ENCODE measurements at places on chromosomes 2 and 18.

GRCh38 chr18:22342625-22343024 lies 75.1 kb downstream of the CTAGE1 start:
- DNase-seq = no peak

DNA sequence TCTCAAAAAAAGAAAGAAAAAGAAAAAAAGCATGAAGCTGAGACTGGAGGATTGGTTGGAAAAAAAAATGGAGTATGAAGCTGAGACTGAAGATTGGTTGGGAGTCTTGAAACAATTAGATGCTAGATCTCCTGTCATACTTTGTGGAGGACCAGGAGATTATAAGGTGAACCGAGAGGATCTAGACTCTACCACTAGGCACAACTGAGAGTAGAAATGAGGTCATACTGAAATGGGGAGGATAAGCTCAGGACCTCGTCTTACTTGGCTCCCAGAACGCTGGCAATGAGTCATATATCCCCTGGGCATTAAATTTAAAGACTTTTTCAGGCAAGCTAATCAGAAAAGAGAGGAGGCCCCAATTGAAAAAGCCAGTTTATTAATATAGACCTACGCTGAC lies 3.3 kb upstream of the ORC2 start:
- no peak for DNase-seq

DNA sequence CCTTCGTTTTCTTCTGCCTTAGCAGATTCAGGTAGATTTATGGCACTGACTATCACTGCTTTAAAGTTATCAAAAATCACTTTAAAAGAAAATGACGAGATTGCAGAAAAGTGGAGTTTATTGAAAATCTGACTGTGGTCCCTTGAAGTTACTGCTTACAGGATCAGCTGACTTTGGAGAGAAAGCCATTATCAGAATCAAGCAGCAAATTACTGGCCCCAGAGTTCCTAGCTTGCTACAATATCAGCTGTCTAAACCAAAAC lies 18.5 kb downstream of the MBP start:
- DNase-seq = no peak

DNA sequence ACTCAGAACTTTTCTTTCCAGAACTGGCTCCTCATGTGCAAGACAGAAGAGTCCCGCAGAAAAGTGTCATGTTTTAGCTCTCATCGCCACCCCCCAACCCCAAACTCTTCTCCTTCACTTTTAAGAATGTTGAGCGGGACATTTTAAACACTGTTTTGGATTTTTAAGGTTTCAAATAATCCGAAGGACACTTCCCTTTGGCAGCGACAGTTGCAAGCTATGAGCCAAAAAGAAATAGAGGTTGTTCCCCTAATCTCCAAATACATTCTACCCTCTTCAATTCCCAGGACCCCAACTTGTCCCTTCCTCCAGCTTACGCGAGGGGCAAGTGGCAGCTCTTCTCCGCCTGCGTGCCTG lies 678 bp upstream of the UBE2E3 start:
- no peak for DNase-seq

DNA sequence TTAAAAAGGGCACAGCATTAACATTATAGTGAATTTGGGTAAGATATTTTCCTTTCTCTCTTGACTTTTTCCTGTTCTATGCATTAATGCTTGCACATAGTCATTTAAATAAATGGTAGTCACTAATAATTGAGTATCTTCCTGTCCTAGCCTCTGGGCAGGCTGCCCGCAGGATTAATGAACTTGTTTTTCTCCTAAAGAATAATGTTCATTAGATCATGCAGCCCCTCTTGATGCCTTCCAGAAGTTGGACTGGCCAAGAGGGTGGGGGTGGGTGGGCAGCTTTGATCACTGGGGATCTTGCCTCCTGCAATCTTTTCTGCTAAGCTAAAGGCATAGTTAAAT lies 514.5 kb upstream of the CDH2 start:
- no peak for DNase-seq

GRCh38 chr2:234676783-234677450 lies 180.0 kb upstream of the ARL4C start:
- no peak for DNase-seq

GRCh38 chr2:182020286-182021070 lies 34.8 kb downstream of the PPP1R1C start:
- no peak for DNase-seq

- DNase-seq = no peak
These were observed 159.0 kb downstream of the METTL4 start for GRCh38 chr18:2412281-2412680.

DNA sequence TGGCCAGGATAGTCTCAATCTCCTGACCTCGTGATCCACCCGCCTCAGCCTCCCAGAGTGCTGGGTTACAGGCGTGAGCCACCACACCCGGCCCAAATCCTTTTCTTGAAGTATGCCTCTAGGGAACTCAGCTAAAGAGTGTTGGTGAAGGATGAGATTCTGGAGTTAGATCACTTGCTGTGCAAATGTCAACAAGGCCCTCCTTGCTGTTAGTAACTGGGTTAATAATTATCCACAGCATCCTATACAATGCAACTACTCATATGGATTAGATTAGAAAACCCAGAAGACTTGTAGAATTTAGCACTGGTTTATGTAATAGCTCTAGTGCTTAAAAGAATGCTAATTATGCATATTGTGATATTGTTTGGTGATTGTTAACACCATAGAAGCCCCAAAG lies 310.8 kb upstream of the TFPI start:
- no peak for DNase-seq

DNA sequence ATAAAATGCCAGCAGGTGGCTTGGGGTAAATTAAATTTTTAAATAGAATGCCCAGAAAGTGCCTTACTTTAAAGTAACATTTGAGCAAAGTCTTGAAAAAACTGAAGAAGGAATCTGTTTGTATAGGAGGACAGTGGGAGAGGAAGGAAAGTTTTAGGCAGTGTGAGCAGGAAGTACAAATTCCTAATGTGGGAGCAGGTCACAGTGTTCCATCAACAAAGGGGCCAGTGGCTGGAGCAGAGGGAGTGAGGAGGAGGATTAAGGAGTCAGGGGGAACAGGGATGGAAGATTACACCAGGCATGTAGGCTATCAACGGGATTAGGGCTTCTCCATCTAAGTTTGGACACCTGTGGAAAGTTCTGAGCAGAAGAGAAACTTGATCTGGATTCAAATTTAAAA lies 439.2 kb upstream of the REG3G start:
- no peak for DNase-seq

GRCh38 chr2:111022633-111023032 lies 98.1 kb upstream of the BCL2L11 start:
- no peak for DNase-seq

DNA sequence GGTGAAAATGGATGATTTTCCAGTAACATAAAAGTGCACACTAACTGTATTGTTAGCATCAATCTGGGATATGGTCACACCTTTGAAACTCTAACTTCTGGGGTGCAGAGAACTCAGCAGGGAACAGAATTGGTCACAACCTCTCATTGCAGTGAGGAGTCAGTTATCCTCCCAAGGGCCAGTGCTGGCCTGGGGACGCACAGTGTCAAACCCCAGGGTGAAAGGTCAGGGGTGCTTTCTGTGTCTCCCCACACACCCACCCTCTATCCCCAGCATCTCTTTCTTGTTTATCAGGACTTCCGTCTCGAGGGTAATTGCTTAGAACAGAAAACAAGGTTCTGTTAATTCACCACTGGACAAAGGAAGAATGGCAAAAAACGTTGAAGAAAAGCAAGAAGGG lies 208.7 kb downstream of the DLGAP1 start:
- no peak for DNase-seq

- DNase-seq = no peak
These were observed 149.3 kb downstream of the VWC2L start for GRCh38 chr2:214560176-214560575.

- peak; percentile 34 for DNase-seq
These were observed 1.1 kb downstream of the PRKRA start for GRCh38 chr2:178449700-178450523.

DNA sequence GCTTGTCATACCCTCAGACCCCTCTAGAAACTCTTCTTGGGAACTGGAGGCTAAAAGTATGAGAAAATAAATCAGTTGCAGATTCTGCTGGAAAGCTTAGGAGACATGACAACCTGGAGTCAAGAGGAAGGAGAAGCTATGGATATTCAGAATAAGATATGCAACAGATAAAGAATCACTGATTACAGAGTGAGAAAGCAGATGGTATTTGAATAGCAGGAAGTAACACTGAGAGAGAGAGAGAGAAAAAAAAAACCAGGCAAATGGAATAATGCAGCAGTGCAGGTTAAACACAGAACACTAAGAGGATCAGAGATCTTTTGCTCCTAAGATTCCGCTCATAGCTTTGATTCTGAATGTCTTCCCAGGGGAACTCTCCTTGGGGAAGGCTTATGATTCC lies 1284.1 kb upstream of the NXPH2 start:
- DNase-seq = no peak

GRCh38 chr2:236776695-236777251 lies 207.1 kb downstream of the ACKR3 start:
- DNase-seq = no peak

DNA sequence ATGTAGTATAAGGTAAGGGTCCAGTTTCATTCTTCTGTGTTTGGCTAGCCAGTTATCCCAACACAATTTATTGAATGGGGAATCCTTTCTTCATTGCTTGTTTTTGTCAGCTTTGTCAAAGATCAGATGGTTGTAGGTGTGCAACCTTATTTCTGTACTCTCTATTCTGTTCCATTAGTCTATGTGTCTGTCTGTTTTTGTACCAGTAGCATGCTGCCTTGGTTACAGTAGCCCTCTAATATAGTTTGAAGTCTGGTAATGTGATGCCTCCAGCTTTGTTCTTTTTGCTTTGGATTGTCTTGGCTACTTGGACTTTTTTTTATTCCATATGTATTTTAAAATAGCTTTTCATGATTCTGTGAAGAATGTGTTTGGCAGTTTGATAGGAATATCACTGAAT lies 222.1 kb downstream of the XIRP2 start:
- DNase-seq = no peak

DNA sequence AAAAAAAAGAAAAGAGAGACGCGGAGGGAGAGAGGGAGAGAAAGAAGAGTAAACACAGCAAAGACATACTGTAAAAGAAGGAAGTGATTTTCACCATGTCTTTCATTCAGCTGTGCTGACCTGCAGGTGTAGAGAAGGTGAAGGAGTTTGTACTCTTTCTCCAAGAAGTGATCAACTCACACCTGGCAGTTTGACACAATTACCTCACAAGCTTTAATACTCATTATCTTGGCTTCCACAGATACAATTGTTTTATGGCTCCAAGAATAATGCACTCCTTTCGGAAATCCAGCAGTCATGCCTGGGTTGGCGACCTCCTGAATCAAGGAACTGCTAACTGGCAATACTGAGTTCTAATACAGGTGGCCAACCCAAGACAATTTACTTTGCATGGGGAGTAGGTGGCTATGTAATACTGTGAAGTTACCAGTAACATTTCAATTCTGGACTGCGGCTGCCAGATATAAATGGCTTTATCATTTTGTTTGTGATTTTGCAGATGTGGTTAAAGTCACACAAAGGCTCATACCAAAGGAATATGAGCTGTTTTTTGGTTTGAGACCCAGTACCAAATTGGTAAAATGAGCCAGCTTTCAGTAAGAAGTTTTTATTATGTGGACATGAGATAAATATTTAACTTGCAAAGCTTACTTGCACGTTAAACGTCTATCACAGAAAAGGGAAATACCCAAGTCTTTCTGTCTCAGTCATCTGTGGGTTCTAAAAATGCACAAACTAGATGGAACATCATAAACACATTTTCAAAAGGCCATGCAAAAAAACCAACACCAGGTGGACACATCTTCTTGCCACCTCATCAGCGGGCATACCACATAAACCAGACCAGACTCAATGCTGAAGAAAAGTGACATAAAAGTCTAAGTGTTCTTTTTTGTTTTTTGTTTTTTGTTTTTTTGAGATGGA lies 69.3 kb downstream of the NCKAP5 start:
- no peak for DNase-seq

- no peak for DNase-seq
These were observed 117.7 kb downstream of the RBMS1 start for GRCh38 chr2:160375802-160376469.

DNA sequence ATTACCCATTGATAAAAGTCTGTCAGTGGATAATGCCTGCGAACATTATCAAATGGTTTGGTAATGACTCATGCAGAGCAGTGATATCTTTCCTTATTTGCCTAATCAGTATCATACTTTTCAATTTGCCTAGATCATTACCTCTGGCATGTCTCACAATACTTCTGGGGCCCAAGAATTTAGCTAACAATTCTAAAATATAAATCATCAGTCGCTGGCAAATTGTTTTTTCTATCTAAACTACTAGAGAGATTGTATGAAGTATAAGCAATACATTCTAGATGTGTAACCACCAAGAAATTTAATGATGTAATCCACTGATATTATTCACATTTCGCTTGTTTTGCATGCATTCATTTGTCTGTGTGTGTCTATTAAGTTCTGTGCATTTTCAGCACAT lies 191.2 kb upstream of the CDH19 start:
- no peak for DNase-seq

DNA sequence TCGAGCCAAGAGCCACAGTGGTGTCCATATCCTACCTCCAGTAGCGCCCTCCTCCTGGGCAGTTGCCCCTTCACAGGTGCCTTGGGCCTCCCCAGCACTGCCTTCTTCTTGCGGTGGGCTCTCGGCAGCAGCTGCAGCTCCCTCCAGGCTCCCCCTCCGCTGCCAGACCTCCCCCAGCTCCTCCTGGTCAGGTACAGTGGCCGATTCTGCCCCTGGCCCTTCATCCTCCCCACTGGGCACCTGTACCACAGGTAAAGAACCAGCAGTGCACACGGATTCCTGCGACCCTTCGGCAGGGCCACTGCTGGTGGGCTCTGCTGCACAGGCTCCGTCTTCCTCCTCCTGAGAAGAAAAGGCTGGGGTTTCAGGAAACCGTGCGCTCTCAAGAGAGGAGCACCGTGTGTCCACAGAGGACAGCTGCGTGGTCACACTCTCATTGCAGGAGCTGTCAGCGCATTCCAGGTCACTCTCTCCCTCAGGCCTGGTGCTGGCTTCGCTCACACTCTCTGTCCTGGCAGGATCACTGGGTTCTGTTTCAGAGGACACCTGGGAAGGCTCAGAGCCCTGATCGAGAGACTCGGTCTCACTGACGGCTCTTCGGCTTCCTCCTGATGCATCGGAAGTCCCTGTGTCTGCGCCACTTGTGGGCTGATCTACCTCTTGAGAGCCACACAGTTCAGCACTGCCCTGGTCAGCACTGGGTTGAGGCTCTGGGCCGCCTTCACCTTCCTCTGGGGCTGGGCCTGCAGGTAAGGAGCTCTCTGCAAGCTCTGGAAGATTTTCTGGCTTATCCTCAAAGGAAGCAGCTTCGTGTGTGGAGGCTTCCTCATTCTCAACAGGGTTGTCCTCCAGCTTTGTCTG lies 147.4 kb upstream of the STK17B start:
- DNase-seq = no peak

GRCh38 chr18:75161256-75162028 lies 47.5 kb downstream of the PTGR3 start:
- DNase-seq = no peak

GRCh38 chr2:127678531-127678930 lies 3.2 kb upstream of the LIMS2 start:
- DNase-seq = no peak

Measured in femur (tissue), 1 donor.